ENCODE measurements at places on chromosomes 12 and 14.

GRCh38 chr14:103703433-103704385, 11.5 kb downstream of the XRCC3 start:
- DNase-seq = no peak

DNA sequence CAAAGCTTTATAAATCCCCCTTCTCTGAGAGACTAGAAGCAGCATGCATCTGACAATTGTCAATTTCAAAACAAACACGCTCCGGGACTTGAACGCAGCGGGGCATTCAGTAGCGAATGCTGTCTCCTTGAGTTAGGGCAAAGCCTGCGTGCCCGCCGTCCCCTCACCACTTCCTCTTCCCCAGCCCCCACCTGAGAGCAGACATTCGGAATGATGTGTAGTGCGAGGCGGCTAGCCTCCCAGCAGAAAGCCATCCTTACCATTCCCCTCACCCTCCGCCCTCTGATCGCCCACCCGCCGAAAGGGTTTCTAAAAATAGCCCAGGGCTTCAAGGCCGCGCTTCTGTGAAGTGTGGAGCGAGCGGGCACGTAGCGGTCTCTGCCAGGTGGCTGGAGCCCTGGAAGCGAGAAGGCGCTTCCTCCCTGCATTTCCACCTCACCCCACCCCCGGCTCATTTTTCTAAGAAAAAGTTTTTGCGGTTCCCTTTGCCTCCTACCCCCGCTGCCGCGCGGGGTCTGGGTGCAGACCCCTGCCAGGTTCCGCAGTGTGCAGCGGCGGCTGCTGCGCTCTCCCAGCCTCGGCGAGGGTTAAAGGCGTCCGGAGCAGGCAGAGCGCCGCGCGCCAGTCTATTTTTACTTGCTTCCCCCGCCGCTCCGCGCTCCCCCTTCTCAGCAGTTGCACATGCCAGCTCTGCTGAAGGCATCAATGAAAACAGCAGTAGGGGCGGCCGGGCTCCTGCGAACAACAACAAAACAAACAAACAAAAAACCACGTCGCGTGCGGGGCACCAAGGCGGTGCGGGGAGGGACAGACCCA, 2.2 kb downstream of the PRMT8 start:
- no peak for DNase-seq

- no peak for DNase-seq
These were observed 25.6 kb downstream of the SYNE3 start for GRCh38 chr14:95490727-95491451.

DNA sequence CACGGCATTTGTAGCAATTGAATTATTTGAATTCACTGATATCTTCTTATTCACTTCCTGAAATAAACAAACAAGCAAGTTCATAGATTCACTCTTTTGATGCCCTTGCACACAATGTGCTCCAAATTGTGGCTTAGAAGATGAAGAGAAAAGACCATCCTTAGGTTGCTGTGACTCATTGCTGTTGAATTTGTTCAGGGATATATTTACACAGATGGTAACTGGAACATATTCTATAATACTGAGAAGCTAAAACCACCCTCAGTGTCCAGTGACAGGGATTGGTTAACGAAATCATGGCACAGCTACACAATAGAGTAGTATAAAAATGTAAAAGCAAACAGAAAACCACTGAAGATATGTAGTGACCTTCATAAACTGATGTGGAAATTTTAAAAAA, 3.1 kb downstream of the PRB4 start:
- no peak for DNase-seq

GRCh38 chr14:100450736-100451135, 127.6 kb downstream of the SLC25A47 start:
- no peak for DNase-seq

Data from stimulated activated CD4-positive, alpha-beta T cell treated with anti-CD3 and anti-CD28 coated beads, Interleukin-1b, Interleukin-23, amount 100 ng/mL, for 24 hours (primary cell).